Motor neuron (in vitro differentiated cells): ENCODE measurements at places on chromosomes 2 and 18.

DNA sequence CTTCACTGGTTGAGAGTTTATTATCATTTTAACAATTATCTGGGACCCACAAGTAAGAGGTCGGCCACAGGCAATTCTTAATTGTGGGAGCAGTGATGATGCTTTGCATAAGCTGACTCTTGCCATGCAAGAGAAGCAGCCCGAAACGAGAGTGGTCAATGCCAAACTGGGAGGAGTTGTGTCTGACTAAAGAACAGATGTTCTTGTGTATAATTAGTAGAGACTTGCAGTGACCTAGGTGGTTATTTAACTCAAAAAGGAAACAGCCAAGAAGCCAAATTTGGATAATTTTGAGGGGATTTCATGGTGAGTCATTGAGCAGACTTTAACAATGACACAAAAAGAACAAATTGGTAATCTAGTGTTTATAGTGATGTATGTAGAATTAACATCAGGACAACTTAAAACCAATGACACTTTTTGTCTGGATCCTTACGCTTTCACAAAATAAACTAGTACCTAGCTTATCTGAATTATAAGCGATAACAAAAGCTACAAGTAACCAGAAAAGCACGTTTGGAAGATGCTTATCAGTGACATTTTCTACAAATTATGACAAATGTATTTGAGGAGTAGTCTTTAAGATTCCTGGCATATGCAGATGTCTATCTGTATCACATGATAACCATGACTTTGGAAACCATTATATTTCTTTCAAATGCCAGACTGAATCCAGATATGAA, 184.7 kb upstream of the DLGAP1 start:
- ATAC-seq = no peak

DNA sequence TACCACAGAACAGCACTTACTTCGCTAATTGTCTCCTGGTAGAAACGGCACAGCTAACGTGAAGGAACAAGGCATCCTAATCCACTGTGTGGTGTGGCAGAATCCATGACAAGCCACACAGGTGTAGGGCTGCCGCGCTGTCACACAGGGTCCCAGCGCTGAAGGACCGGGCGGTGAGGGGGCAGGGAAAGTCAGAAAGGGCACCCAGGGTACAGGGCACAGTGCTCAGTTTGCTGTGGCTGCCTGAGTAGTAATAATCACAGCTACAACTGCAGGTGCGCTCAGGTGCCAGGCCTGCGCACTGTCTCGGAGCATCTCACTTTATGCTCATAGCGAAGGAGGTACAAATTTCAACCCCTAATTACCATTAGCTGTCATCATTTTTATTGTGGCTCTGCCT, 55.2 kb upstream of the CAB39 start:
- ATAC-seq = no peak

DNA sequence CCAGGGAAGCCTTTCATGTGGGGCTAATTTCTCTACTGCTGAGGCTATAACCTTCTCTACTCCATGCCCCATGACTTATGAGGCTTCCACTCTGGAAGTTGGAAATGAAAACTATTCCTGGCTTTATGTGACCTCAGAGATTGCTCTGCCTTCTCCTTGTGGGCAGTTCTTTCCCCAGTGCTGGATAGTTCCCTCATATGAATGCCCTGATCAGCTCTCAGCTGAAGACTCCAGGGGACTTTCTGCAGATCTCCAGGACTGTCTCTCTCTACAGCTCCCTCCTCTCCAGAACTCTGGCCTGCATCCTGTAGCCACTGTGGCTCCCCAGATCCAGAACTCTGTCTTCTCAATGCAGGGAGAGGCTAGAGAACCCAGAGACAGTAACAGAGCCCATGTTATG, 235.1 kb downstream of the SEPTIN10 start:
- ATAC-seq = no peak

DNA sequence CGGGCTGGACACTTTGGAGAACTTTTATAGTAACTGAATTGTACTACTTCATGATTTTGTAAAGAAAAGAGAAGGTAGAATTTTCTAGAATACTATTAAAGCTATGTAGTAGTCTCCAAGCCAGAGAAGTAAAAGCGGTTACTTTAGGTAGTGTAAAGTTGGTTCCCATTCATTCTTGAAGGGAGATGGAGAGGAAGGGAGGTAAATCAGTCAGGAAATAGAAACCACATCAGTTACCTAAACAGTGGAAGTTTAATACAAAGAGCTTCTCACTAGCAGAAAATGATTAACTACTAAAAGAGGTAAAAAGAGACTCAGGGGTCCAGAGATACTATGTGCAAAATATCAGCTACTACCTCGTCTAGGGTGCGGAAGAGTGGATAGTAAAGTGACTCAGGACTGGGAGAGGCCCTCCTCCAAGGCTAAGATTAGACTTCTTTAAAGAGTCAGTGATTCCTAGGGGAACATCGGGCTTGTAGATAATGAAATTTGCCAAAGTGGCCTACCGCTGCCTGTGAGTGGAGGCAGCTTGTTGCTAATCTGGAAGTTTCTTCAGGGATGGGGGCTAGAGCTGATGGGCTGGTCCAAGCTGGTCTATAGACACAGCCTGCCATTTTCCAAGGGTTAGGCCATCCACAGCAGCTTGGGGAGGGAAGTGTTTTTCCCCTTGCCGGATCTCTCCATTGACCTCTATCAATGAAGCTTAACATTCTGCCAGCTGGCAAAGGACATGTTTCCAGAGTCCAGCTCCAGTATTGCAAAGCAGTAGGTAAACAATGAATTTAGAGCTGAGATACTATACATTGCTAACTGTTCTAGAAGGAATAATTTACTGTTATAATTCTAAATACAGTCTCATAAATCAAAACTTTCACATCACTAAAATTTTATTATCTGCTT, 246.4 kb upstream of the BOD1L2 start:
- ATAC-seq = no peak

DNA sequence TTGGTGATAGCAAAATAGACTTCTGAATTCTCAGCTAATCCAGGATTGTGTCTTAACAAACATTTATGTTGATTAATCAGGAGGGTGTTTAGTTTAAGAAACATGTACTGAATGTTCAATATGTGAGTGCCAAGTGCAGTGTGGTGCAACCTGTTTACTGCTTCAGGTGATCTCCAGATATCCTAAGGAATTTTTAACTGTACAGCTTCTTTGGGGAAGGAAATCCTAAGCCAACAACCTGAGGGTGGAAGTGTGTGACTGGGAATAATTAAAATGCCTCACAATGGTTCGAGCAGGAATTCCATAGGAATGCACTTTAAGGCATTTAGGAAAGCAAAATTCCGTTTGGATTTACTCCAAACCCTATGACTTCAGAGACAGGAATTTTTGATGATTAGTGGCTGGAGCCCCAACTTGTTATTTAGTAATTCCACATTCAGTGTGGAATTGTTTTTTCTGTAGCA, 16.4 kb downstream of the CRIM1 start:
- ATAC-seq = peak; percentile 34

DNA sequence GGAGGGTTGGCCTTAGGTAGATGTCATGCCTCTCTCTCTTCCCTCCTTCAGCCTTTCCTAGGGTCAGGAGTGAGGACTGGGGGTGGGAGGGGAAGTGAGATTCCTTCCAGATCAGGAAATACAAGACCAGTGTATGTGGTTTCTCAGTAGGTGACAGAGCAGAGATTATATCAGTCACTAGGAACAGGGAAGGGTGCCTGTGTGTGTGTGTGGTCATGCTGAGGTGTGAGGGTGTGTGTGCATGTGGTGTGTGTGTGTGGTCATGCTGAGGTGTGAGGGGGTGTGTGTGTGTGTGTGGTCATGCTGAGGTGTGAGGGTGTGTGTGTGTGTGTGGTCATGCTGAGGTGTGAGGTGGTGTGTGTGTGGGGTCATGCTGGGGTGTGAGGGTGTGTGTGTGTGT, 259.8 kb downstream of the LOXHD1 start:
- ATAC-seq = no peak

GRCh38 chr2:164800572-164800971, 41.1 kb downstream of the COBLL1 start:
- no peak for ATAC-seq

- ATAC-seq = no peak
These were observed 2.7 kb downstream of the CCDC88A start for GRCh38 chr2:55416786-55417568.

GRCh38 chr2:21404137-21404536, 280.4 kb downstream of the TDRD15 start:
- no peak for ATAC-seq

GRCh38 chr2:8475349-8476031, 206.4 kb upstream of the ID2 start:
- no peak for ATAC-seq

- ATAC-seq = peak; percentile 19
These were observed 16.9 kb downstream of the ZAP70 start for GRCh38 chr2:97730245-97730644.

DNA sequence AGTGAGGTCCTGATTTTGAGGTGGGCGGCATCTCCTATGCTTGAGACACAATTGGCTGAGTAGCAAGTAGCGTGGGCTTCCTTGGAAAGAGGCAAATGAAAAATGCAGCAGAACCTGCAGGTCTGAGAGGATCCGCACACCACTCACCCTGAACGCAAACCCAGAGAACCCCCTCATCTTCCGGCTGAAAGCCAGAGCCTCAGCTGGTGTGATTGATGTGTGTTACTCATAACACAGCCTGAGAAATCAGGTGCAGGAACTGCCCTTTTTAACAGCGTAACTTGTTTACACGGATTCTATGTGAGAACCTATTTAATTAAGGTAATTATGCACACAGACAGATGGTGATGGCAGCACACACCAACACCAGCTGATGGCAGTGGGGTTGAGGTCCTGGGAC, 123.4 kb downstream of the MRO start:
- no peak for ATAC-seq

DNA sequence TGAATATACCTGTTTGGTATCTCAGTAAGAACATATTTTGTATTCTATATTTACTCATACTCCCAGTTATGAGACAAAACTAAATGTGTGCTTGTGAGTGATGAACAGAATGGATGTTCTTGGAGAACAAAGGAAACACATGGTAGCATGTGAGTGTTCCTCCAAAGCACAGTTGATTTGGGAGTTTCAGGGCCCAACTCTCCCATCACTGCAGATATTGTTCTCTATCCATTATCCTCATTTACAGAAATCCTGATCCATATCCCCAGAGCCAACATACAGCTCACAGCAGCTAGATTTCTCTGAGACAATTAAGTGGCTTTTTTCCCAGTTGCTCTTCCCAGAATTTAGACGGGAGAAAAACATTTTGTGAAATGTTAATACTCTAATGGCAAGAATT, 75.6 kb upstream of the MAPRE2 start:
- no peak for ATAC-seq

DNA sequence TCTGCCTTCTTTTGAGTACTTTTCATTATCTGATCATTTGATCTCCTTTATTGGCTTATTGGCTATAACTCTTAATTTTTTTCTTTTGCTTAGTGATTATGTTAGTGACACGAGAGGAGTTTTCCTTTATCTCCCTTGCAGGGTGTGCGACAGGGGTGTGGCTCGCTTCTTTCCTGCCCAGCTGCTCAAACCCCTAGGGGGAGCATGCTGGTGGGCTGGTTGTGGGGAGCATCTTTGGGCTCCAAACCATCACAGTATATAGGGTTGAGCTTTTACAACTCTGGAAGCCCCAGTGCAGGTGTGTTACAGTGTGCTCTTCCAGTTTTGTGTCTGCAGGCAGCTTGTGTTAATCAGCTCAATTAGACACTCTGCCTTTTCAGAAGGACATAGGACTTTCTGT, 357.0 kb upstream of the TMEFF2 start:
- no peak for ATAC-seq

GRCh38 chr2:144524118-144525009, 4.4 kb upstream of the ZEB2 start:
- peak; percentile 34 for ATAC-seq

- ATAC-seq = no peak
These were observed 80.7 kb downstream of the PSMG2 start for GRCh38 chr18:12783524-12783923.

- no peak for ATAC-seq
These were observed 433.3 kb upstream of the TMEFF2 start for GRCh38 chr2:192628017-192628416.

DNA sequence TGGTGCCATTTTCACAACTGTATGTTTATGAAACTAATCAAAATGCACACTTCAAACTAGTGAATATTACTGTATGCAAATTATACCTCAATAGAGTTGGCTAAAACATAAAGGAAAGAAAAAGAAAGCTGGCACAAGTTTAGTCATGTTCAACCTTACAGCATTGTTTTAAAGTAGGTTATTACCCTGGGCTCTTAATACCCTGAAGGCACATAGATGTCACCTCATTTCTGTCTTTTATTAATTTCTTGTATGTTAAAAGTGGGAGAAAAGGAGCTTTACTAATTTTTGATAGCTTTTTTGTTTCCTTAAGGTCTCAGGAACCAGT, 32.7 kb downstream of the TMEM131 start:
- ATAC-seq = no peak

- ATAC-seq = no peak
These were observed 259.1 kb downstream of the TWIST2 start for GRCh38 chr2:239106966-239107365.

- ATAC-seq = no peak
These were observed 44.6 kb downstream of the ATIC start for GRCh38 chr2:215356334-215356947.

DNA sequence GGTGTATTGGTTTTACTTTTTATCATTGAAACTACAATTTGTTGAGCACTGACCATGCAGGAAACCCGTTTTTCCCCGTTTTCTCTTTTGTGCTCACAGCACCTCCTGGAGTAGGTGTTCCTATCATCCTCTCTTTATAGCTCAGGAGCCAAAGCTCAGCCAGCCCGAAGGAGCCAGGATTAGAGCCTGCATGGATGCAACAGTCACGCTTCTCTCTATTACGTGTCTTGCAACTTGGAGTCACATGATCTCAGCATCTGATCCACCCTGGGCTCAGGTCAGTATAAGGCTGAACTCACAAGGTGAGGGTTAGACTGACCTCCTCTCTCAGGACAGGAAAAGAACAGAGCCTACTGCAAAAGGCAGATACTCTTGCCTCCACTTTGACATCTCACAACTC, 150.5 kb downstream of the MBP start:
- ATAC-seq = no peak

DNA sequence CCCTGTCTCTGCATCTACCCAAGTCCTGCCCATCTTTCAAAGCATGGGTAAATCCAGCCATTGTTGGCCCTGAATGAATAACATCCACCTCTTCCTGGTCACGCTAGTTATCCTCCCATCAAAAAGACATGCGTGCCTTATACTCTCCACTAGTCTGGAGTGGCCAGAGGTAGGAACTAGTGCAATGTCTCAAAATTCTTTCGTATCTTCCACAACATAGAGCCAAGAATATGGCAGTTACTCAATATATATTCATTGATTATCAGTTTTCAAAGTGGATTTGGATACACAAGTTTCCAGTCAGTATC, 8.9 kb downstream of the APOB start:
- no peak for ATAC-seq
